Cortex of kidney (tissue), 1 donor: ENCODE measurements at places on chromosomes 13 and 19.

- DNase-seq = no peak
These were observed 23.5 kb downstream of the KCTD15 start for GRCh38 chr19:33819880-33820781.

GRCh38 chr19:16887353-16888265 lies 1.2 kb upstream of the F2RL3 start:
- DNase-seq = no peak

GRCh38 chr13:113859311-113860050 lies 4.4 kb downstream of the GAS6 start:
- DNase-seq = no peak

GRCh38 chr13:103758222-103758621 lies 692.0 kb upstream of the SLC10A2 start:
- no peak for DNase-seq

GRCh38 chr13:83780227-83780626 lies 102.0 kb downstream of the SLITRK1 start:
- DNase-seq = no peak

DNA sequence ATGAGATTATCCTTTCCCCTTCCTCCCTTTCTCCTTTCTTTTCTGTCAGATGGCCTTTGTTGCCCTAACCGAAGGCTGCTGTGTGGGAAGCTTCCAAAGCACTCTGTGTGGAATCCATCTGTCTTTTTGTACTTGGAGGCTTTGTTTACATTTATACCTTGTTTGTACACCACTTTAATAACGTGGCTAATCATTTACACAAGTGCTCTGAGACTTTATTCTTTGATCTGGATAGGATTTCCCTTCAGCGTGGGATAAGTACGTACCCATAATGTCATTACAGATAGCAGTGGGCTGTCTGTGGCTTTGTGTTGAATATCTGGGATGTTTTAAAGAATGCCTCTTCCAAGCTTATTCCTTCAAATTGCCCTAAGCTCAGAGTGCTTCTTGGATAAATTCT lies 684.7 kb upstream of the SLITRK5 start:
- DNase-seq = no peak

- no peak for DNase-seq
These were observed 6.2 kb downstream of the HSD17B14 start for GRCh38 chr19:48830088-48830487.

- DNase-seq = no peak
These were observed 38.7 kb downstream of the NFIX start for GRCh38 chr19:13033819-13034611.

DNA sequence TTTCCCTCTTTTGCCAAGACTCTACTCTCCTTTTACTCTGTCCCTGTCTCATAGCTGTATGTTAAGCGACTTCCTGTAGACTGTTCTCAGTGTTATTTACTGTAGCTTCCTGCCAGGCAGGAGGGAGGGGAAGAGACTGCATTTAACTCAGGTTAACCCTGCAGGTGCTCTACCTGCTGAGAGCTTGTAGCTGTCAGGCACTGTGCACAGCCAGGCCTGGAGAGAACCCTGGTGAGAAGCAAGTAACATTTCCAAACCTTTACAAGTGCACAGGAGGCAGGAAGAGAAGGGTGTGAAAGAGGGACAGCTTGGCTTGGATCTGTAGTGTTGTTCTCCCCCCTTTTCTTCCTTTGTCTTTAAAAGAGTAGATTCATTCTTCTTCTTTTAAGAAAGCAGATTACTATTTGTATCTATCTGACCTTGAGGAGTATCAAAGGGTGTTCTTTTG lies 167.1 kb downstream of the LMO7 start:
- DNase-seq = no peak

GRCh38 chr13:113816254-113816929 lies 47.5 kb downstream of the GAS6 start:
- no peak for DNase-seq

GRCh38 chr19:2618611-2619010 lies 83.9 kb downstream of the GNG7 start:
- no peak for DNase-seq

DNA sequence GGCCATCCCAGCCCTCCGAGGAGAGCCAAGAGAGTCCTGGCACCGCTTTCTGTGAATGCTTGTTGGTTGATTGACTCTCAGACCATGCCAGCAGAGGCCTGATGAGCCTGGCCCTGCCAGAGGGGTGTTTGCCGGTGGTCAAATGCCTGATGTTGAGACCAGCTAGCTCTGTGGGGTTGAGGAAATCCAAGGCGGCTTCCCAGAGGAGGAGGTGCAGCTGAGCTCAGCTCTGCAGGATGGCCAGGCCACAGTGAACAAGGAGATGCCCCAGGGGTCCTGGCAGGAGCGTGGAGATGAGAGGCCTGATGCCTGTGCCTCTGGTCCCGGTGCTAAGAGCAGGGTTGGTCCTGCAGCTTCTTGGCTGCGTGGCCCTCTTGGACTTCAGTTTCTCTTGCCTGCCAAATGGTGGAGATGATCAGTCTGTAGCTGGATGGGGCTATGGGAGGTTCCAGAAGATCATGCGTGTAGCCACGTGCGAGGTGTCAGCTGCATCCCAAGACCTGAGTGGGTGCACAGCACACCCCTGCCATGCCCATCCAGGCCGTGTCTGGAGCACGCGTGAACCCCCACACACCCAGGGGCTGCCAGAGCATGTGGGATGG lies 16.8 kb downstream of the NFIC start:
- no peak for DNase-seq

DNA sequence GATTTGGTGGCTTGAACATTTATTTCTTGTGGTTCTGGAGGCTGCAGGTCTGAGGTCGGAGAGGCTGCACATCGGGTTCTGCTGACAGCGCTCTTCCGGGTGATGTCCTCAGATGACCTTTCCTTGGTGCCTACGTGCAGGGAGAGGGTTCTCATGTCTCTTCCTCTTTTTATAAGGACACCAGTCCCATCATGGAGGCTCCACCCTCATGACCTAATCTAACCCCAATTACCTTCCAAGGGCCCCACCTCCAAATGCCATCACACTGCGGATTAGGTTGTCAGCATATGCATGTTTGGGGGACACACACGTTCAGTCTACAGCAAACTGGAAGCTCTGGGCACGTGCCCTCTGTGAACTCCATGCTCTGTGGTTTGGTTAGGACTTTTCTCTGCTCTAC lies 338.6 kb downstream of the FGF9 start:
- DNase-seq = no peak

DNA sequence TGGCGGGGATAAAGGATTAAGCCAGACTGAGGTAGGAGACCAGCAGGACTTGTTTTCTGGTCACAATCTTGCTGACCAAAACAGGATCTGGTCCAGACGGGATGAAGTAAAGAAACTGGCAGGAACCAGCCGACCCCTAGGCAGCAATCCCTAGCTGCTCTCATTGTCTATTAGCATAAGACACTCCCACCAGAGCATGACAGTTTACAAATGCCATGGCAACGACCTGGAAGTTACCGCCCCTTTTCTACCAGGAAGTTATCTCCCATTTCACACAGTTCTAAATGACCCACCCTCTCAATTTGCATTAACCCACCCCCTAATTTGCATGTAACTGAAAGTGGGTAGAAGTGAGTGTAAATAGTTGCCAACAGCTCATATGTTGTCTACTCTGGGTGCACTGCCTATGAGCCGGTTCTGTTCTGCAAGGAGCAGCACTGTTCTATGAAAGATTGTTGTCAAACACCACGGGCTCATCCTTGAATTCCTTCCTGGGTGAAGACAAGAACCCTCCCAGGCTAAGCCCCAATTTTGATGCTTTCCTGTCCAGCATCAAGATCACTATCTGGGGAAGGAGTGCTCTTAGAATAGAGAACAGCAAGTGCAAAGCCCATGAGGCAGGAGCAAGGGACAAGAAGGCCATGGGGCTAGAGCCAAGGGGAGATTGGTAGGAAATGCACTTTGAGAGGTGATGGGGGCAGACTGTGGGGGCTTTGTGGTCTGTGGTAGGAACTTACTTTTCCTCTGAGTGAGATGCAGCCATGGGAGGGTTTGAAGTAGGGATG lies 13.9 kb upstream of the FBXO27 start:
- DNase-seq = no peak

DNA sequence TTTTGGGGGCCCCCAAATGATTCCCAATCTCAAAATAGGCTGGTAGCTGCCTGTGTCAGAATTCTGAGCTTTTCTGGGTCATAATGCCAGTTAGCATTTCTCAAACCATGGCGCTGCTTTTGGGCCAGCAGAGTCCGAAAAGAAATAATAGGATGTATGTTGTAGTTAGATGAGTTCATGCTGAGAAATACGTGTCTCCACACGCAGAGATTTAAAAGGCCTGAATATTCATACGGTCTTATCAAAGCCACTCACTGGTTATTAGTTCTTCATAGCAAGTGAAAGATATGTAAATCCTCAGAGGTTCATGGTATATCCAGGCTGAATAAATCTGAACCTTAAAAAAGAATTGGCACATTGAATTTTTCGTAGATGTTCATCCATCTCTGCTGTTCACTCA lies 124.5 kb downstream of the SHISA2 start:
- DNase-seq = no peak

- no peak for DNase-seq
These were observed 112.0 kb downstream of the TBC1D4 start for GRCh38 chr13:75369981-75370380.

DNA sequence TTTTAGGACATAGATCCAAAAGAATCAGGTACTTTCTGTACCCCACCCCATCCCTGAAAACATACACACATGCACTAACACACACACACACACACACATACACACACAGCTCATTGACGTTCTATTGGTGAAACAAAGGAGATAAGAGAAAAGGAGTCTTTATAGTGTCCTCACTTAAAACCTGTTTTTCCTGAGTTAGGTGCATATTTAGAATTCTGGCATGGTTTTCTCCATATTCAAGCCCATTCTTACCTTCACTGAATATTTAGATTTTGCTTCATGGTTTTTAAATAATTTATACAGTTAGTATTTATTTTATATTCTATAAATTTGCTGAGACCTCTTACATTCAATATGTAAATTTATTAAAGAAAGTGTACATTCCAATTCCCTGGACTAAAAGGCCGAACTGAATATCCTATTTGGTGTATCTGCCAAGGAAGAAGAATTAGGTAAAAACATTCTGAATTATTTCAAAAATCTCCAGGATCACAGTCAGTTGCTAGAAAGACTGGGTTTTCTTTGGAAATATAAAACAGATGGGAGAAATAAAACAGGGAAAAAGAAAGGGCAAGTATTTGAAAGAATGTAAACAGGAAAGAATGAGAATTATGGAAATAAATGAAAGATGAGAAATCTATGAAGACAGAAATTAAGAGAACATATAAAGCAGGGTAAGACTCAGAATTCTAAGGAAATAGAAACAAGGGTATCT lies 556.2 kb downstream of the KCTD12 start:
- no peak for DNase-seq

DNA sequence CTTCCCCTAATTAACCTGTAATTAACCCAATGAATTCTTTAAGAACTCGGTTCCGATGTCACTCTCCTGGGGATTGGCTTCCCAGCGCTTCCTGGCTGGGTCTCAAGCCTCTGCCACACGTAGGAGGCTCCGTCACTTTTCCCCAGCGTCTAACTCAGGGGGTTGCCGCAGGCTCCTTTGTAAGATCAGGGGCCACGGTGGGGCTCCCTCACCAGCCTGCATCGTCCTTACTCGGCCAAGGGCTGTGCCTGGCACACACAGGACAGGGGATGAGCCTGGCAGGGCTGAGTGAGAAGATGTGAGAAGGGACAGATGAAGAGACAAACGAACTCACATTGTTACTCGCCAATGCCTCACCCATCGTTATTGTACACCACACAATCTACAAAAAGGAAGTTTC lies 20.9 kb upstream of the ATP11A start:
- DNase-seq = no peak

- DNase-seq = no peak
These were observed 722 bp downstream of the COLGALT1 start for GRCh38 chr19:17555929-17556813.

GRCh38 chr13:34611671-34612070 lies 330.4 kb upstream of the NBEA start:
- DNase-seq = no peak

DNA sequence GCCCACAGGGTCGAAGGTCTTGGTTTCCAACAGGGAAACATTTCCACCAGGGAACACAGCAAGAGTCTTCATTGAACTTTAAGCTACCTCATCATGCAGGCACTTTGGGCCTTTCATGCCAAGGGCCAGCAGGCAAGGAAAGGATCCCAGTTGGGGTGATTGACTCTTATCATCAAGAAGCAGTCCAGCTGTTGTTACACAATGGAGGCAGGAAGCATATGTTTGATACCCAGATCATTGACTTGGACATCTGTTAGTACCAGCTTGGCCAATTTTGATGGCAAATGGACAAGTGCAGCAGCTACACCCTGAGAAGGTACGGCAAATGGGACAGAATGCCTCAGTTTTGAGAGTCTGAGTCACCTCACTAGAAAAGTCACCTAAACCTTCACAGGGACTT lies 10.9 kb upstream of the RCBTB1 start:
- no peak for DNase-seq

DNA sequence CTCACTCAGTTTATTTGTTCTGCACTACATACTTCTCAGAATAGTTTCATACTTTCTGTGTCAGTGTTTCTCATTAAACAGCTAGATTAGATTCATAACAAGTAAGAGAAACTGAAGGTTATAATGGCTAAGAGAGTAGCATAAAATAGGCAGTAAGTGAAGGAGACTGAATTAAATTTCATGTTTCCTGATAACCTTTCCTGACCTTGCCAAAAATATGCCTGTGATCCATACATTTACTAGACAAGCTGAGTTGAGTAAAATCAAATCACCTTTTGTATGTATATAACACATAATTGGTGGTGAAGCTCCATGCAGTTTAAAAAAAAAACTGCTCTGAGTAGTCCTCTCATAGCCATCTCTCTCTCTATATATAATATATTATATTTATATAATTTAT lies 545.3 kb upstream of the PCDH20 start:
- DNase-seq = no peak

DNA sequence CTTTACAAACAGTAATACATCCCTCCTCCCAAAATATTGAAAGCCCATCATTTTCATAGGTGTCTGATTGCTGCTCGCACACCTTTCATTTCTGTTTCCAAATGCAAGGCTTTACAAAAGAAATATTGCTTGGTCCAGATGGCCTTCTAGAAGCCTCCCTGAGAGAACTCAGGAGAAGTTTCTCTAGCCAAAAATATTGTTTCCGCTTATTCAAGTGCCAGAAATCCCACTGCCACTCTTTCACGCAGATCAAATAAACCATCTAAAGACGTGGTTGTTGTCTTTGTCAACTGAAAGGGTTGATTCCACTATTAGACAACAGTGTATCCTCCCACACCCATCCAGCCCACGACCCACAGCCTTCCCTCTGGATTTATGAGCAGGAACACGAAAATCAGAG lies 96.2 kb downstream of the ZIC5 start:
- no peak for DNase-seq

GRCh38 chr13:28406733-28407266 lies 88.1 kb downstream of the FLT1 start:
- no peak for DNase-seq

GRCh38 chr13:110305949-110306339 lies 1.0 kb downstream of the COL4A1 start:
- no peak for DNase-seq
